ENCODE measurements at places on chromosomes 11 and 22.

GRCh38 chr11:72727521-72727920 is 24.7 kb downstream of the ARAP1 start:
- DNase-seq: no peak

GRCh38 chr11:74141241-74141695 is 29.5 kb downstream of the C2CD3 start:
- DNase-seq: no peak

DNA sequence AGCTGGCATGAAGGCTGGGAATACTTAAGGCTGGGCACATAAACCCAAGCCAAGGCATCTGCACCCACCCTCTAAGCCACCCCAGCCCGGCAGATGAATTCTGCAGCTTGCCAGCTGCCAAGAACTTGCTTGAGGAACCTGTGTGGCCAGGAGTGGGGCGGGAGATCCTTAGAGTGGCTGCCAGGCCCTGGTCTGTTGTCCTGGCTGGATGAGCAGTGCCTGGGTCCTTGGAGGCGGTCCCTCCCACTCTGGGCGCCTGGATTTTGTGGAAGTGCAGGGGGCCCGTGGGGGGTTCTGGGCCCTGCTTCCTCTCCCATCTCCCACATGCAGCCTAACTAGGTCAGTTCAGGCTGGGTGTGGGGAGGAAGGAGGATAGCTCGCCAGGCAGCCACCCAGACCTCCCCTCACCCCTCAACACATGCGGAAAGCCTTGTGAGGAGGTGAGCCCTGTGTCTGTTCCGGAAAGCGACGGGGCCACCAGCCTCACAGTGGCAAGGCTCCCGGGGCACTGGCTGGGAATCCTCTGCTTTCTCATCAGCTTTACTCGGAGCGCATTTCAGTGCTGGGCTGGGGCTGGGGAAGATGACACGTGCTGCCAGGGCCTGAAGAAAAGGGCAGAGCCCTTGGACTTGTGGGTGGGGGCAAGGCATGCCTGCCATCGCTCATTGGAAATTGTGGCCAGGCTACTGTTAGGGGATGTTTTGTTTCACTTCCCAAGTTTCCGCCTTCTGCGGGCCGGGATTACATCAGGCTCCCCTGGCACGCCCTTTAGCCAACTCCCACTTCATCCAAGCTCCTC is 8.4 kb downstream of the DAGLA start:
- no peak for DNase-seq

DNA sequence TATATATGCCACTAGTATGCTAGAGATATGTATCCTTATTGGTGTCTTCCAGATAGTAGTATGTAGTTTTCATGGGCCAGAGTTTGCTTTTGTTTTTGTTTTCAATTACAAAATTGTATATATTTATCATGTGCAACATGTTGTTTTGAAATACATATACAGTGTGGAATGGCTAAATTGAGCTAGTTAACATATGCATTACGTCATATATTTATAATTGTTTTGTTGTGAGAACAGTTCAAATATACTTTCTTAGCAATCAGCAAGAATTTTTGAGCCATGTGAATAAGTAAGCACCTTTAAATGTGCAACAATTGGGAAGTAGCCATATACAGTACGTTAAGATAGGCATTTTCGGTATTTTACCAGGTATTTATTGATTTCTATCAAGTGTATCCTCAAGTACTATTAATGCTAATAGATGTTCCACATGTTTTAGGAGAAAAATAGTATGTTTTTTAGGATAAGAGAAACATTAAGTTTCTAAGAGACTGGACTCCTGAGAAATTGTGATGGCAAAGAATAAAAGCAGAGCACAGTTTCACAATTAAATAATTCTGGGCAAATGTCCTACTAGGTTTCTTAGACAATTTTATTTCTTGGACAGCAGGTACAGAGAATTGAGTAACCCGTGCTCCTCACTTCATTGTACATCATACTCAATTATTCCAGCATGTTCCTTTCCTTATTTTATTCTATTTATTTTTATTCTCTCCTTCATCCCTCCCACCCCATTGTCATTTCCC is 60.5 kb upstream of the SLC5A12 start:
- no peak for DNase-seq

DNA sequence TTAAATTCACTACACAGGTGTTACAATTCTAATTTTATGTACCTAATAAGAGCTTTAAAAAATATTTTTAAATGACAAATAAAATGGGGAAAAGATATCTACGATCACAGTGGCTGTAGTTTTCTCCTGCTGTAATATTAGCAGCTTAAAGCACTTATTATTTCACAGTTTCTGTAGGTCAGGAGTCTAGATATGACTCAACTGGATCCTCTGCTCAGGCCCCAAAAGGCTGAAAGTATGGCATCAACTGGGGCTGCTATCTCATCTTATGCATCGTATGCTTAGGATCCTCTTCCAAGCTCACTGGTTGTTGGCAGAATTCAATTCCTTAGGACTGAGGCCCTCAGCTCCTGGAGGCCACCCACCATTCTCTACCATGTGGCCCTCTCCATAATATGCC is 12.8 kb downstream of the FBXO3 start:
- DNase-seq: no peak

DNA sequence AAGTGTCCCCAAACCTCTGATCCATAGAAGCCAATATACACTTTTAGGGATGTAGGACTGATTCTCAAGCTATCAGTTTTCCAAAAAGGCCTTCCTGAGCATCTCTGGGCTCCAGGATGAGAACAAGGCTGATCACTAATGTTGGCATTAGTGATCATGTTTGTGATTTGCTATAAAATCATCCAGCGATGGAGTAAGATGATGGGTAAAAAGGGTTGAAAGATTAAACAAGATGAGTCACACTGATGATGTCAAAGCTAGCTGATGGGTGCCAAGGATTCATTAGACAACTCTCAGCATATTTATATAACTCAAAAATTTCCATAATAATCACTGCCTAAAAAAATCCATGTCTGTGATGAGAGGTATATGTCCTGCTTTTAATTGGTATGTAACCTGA is 42.8 kb downstream of the ZNF280B start:
- DNase-seq: no peak

GRCh38 chr11:22670830-22671229 is 4.4 kb downstream of the GAS2 start:
- no peak for DNase-seq

- no peak for DNase-seq
Observed at GRCh38 chr22:48898524-48899250, 929.0 kb downstream of the BRD1 start.

- peak; percentile 56 for DNase-seq
Observed at GRCh38 chr11:27698872-27699241, 1.4 kb downstream of the BDNF start.

DNA sequence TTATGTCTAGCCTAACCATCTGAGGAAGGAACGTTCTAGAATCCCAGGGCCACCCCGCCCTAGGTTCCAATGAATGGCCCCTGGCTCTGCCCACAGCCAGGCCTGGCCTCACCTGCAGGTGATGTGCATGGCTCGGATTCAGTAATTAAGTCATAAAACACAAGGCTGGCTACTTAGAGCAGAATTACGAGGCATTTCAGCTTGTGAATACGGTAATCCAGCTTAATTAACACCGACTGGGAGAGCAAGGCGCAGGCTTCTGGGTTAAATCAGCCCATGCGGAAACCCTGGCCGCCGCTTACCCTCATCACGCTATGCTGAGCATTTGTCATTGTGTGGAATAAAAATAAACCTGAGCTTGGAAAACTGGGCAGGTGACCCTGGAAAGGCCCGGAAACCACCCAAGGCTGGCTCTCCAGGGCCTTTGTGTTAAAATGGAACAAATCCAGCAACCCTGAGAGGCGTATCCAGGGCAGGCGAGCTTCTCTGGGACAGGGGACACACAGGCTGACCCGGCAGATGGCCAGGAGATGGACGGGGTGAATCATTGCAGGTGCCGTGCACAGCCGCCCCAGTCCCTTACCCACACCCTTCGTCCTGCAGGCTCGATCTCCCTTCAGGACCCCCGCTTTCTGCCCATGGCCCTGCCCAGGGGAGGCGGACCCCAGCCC is 220.2 kb downstream of the CTTN start:
- DNase-seq: no peak

DNA sequence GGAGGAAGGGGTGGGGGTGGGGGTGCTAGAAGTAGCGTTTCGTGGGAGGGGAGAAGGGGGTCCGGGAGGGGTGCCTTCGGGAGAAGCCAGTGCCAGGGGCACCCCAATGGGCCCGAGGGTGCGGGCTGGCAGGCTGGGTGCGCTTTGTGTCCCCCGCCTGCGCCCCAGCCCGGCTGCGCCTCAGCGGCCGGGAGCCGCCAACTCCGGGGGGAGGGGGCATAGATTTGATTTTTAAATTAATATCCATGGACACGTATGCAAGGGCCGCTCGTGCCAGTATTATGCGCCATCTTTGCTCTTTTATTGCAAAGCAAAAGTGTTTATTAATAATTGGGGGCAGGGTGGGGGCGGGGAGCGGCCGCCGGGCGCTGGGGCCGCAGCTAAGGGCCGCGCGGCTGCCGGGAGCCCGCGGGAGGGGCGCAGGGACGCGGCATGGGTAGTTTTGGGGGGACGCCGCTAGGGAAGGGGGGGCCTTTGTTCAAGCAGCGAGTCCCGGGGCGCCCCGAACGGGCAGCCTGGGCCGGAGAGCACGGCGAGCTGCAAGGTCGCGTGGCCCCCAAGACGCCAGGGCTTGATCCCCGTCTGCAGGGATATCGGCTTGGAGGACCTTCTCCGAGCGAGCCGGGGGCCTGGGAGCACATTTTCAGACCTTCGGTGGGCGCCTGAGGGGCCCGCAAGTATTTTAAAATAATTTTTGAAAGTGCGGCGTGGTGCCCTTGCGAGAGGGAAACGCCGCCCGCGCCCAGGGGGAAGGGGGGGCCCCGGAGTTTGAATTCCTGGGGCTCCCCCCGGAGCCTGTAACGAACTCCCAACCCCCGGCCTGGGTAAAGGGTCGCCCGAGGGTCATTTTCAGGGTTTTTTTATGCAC is 959 bp downstream of the CCND1 start:
- DNase-seq: no peak

- peak; percentile 16 for DNase-seq
Observed at GRCh38 chr11:8267831-8268529, 4.3 kb upstream of the LMO1 start.

DNA sequence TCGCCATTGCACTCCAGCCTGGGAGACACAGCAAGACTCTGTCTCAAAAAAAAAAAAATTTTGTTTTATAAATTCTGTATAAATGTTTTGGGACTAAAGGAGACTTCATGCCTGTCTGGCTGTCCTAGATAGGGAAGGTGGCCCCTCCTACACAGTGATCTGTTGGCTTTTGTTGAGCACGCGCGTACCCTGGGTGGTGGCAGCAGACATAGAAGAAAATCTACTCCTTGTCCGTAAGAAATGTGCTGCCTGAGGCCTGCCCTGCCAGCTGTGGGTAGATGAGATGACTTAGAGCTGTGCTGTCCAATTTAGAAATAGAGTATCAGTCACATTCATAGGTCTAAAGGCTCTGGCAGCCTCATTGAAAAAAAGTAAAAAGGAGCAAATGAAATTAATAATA is 37.0 kb downstream of the AP2A2 start:
- no peak for DNase-seq

DNA sequence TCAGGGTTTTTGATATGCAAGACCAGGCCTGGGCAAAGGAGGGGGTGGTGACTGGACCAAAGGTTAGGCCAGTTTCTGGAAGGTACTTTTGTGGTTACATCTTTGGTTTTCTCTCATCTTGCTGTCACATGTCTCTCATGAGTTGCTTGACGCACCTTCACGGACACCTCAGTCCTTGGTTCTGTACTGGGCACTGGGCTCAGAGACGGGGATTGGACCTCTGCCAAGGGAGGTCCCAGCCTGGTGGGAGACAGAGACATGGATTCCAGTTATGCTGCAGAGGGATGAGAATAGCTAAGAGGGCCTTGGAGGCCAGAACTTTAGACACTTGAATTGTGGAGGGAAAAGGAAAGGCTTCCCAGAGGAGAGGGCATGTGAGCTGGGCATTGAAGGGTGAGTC is 1.7 kb downstream of the USP35 start:
- DNase-seq: no peak

DNA sequence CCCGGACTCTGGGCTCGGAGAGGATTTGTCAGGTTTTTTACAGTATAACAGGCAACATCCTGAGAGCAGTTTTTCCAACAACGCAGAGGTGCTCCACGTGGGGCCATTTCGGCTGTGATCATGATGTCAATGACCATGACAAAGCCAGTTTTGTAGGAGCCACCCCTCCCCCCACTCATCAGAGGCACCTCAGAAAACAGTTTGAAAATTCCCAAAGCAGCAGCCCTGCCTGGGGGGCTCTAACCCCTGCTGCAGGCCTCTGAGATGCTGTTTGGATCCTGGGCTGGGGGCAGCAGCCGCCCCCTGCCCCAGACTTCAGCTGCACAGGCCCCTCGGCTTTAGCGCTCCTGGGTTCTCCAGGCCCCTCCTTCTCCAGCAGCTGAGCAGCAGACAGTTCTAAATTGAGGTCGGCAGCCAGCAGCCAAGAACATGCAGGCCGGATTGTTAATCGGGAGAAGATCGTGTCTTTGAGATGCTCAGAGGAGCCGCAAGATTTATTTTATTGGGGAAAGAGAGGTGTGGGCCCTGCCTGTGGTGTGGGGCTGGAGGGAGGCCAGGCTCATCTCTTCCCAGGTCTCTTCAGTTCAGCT is 19.4 kb downstream of the NFAM1 start:
- DNase-seq: no peak

- DNase-seq: no peak
Observed at GRCh38 chr11:132751516-132752250, 780.6 kb downstream of the OPCML start.

DNA sequence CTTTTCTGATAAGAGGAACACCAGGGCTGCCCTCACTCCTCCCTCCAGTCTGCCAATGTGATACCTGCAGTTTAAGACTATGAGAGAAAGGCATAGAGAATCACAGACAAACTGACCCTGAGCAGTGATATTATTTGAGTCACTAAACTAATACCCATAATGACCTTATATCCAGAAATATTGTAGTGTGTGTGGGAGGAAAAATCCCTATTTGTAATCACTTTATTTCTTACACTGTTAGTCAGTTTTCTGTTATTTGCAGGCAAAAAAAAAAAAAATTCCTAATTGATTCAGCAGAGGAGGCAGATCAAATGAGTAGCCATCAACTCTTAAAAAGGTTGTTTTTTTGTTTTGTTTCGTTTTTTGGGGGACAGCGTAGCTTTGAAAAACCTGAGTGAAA is 82.5 kb downstream of the MAML2 start:
- DNase-seq: no peak

DNA sequence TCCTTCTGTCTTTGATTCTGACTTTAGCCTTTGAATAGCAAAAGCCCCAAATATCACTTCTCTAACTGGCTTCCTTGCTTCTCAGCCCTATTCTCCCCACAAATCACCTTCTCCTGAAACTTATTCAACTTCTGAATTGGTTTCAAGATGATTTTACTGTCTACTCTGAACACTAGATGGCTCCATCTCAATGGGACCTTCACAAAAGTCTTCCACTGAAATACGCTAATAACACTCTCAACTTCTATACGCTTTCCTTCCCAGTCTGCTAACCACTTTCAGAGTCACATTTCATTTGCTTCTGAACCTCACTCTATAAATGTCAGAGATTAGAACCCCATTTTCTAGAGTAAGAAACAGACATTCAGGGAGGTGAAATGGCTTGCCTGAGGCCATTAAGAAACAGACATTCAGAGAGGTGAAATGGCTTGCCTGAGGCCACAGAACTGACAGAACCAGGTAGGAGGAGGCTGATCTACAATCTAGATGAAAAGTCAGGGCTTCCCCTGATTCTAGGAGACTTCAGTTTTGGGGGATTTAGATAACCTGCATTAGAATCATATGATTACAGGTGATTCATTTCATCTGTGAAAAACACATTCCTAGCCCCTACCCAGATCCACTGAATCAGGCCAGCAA is 20.6 kb downstream of the MORC2 start:
- no peak for DNase-seq

Measured in NCI-H2107 (cell line).